ENCODE measurements at places on chromosomes 5 and 9.
A peak's percentile ranks its signal among the peaks of the same experiment; 100 is the strongest.

GRCh38 chr5:133467335-133467779 is 145.0 kb downstream of the FSTL4 start:
- no peak for DNase-seq

DNA sequence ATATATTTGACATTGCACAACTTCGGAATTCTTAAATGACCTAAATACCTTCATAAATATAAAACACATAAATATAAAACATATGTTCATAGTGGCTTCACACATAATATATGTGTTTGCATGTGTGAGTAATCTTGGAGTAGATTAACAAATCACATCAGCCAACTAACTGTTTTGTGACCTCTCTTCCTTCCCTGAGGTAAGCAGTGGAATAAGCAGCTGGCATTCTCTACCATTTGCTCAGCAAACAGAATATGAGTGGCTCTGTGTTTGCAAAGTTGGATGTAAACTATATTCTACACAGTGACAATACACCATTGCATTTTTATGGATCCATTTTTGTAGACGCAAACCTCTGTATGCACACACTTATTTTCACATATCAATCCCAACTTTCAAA is 189.9 kb downstream of the ACER2 start:
- peak; percentile 10 for DNase-seq

GRCh38 chr9:97474372-97474925 is 27.0 kb upstream of the TMOD1 start:
- no peak for DNase-seq

GRCh38 chr9:136171009-136171800 is 33.7 kb downstream of the LHX3 start:
- DNase-seq = peak; percentile 16

GRCh38 chr5:116058346-116058936 is 26.2 kb downstream of the ARL14EPL start:
- DNase-seq = no peak

DNA sequence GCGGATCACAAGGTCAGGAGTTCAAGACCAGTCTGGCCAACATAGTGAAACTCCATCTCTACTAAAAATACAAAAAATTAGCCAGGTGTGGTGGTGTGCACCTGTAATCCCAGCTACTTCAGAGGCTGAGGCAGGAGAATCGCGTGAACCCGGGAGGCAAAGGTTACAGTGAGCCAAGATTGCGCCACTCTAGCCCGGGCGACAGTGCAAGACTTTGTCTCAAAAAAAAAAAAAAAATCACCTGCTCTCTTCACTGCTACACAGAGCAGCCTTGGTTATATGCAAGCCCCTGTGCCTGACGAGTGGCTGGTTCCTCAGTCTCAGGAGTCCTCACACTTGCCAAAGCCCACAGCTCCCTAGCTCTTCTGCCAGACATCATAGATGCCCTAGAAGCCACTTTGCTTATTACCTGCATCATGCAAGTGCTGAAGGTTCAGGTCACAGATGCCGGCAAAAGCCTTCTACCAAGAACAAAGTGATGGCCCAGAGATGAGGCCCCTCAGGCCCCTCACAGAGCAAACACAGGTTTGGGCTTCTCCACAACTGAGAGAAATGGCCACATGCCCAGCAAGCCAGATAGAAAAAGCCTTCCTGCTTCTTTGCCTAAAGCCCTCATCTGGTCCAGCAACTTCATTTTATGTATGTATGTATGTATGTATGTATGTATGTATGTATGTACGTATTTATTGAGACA is 176.4 kb downstream of the AUH start:
- DNase-seq = no peak

- DNase-seq = peak; percentile 79
Measured at GRCh38 chr5:111699976-111700375, 57.0 kb downstream of the NREP start.
